Adrenal gland (tissue), 19 donors: ENCODE measurements at places on chromosomes 1 and 21.
A peak's percentile ranks its signal among the peaks of the same experiment; 100 is the strongest.

- DNase-seq, result no peak
These were observed 158.5 kb upstream of the FGGY start for GRCh38 chr1:59138402-59138801.

- peak; percentile 6 for DNase-seq
These were observed 21.3 kb downstream of the COL6A2 start for GRCh38 chr21:46119144-46119636.

GRCh38 chr21:42782723-42783242, 96.6 kb downstream of the WDR4 start:
- DNase-seq, result no peak

DNA sequence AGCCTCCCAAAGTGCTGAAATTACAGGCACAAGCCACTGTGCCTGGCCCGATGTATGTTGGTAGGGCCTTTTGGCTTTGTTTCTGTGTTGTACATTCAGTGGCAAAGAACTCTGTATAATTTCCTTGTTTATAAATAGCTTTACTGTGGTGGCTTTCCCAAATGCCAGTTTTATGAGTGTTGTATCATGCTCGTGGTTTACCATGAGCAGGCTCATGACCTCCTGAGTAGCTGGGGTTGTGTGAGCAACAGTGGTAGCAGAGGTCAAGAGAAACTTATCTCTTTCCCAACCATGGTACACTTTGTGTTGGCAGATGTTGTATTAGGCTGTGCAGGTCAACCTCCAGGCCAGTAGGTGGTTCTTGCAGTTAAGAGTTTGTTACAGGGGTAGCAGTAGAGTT, 420.4 kb upstream of the BEND5 start:
- no peak for DNase-seq

DNA sequence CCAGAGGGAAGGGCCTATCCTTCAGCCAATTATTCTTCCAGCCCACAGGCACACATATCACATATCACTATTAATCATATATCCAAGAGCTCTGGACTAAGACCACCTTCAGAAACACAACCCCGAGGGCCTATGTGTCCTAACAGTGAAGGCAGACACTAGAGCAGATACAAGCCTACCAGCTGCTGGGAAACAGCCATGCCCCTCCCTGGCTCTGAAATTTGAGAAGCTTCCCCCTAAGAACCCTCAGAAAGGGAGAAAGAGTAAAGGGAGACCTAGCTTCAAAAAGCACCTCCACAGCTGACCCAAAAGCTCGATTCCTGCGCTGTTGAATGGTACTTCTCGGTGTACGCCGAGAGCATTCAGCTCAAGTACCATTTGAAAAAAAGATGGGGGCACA, 17.4 kb downstream of the CNN3 start:
- DNase-seq, result no peak

DNA sequence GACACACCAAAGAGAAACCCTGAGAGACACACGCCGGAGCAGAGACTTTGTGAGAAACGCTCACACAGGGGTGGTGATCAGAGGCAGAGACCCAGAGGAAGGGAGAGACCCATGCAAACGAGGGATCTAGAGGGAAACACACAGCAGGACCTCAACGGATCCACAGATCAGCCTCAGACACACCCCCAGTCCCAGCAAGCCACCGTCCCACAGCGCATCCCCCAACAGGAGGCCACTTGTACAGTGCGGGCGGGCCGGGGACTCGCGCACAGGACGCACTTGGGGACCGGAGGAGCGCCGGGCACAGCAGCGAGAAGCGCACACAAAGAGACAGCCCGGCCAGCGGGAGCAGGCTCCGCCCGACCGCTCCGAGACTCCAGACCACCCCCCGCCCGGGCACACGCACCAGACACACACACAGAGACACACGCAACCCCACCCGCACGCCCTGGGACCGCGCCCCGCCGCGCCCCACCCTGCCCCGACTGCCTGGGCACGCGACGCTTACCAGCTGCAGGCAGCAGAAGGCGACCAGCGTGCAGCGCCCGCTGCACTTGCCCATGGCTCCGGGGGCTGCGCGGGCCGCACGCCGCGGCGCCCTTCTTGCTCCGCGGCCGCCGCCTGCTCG, 587 bp downstream of the NKAIN1 start:
- DNase-seq, result peak; percentile 62

- DNase-seq, result no peak
These were observed 28.3 kb downstream of the ELAPOR1 start for GRCh38 chr1:109142260-109142659.

- DNase-seq, result no peak
These were observed 502.8 kb downstream of the AJAP1 start for GRCh38 chr1:5157175-5157574.

GRCh38 chr1:21702780-21703179, 33.6 kb upstream of the RAP1GAP start:
- no peak for DNase-seq

DNA sequence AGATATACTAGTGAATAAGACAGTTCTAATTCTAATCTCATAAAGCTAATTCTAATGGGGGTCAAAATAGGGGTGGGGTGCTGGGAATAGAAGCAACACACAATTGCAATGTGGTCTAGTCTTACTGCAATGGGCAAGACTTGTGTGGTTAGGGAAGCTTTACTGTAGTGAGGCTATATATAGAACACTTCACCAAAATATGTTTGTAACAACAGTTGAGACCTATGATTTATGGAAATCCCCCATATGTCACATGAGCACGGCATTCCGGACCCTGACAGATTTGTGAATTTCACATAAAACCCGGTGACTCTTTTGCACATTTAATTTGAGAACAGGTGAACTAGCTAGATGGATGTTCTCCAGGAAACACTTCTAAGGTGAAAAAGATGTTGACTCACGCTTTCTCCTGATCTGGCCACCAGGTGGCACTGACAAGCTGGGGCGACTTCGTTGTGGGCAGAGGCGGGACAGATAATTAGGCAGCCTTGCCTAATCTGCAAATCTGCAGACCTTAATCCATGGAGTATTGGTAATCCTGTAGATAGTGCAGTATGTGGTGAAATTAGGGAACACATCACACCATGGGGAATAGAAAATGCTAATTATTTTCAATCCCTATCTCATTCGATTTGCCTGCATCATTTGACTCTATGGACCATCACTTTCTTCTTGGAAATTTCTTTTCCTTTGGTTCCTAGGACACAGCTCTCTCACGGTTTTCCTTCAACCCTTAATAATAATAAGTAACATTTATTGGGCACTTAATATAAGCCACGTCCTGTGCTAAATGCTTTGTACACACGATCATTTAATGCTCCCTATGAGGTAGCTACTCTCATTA, 37.7 kb downstream of the KIAA0040 start:
- peak; percentile 70 for DNase-seq

- DNase-seq, result no peak
These were observed 106.8 kb upstream of the USP24 start for GRCh38 chr1:55321942-55322341.

DNA sequence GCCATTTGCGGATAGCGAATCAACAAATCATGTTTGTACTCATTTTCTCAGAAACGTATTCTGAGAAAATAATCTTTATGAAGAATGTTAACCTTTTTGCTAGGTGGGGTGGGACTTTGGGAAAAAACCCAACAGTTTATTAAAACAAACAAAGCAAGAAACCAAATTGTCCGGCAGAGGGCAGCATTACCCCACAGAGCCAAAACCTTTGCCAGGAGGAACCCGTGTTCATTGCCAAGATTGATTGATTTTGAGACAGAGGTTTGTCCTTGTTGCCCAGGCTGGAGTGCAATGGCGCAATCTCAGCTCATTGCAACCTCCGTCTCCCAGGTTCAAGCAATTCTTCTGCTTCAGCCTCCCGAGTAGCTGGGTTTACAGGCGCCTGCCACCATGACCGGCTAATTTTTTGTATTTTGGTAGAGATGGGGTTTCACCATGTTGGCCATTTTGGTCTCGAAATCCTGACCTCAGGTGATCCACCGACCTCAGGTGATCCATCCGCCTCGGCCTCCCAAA, 70.8 kb upstream of the RHOU start:
- DNase-seq, result peak; percentile 83

DNA sequence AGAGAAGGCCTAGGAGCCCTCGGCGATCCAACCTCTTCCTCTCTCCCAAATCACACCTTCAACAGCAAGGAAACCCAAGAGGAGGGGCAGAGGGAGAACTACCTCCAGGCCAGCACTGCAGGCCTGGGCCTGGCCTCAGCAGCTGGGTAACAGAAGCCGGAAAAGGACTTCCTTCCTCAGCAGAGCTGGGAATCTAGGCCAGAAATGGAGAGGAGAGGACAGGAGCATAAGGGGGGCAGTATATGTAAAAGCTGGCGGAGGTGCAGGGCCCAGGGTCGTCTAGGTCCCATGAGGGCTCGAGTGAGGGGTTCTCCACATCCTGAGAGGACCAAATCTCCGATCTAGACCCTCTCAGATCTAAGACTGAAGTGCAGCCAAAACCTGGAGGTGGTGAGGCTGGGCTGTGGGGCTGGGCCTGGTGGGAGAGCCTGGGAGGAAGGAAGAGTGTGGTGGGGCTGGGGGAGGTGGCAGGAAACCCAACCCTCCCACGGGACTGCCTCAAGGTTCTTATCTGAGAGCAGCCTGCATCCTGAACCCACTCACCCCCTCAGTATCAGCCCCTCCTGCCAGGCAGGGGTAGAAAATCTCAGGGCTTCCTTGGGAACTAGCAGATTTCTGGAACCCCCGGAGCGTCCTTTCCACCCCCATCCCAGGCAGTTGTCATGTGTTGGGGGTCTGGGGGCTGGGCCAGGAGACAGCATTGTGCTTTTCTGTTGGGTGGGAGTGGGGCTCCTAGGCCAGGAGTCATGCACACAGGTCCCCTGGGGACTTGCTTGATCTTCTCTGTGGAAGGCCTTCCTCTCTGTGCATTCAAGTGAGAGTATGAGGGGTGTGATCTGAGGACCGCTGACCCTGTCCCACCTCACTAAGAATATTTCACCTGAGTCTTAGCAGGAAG, 33.0 kb downstream of the PIK3C2B start:
- no peak for DNase-seq

DNA sequence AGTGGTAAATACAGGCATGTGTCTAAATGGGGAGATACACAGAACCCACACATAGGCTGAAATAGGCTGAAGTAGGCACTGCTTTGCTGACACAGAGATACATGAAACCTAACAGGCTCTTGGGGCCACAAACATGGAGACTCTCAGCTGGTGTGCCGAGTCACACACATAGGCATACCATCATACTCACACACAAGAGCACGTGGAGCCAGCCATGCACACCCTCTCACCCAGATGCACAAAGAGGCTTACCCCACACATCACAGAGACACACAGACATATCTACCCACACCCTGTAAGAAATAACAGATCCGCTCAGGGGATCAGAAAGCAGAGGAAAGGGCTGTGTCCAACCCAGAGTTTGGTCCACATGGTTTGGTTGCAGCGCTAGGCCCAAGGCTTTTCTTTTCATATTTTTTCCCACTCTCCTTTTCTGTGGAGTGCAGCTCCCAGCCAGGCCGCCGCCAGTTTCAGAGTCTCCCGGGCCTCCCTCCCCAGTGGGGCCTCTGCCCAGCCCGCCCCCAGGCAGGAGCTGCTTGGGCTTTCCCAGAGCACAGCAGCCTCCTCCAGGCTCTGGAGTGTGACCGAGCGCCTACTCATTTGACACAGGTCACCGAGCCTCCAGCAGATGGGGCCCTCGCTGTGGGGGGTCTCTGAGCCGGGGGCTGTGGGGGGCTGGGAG, 3.9 kb upstream of the POU3F1 start:
- no peak for DNase-seq

DNA sequence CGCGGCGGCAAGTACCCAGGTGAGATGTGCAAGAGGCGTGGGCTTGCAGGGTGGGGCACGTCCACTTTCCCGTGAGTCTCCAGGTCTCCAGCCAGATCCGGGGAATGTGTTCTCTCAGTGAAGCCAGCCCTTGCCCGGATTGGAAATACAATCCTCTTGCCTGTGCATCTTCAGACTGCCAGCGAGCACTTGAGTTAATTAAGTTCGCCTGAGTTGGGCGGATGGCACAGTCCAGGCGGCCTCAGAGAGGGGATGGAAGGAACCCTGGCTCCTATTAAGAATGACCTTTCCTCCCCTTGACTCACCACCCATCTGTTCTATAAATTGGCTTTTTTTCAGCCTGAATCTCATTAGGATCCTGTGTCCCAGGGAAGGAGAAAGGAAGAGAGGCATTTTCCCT, 33.3 kb upstream of the CNTN2 start:
- DNase-seq, result no peak

GRCh38 chr1:110555807-110556470, 37.0 kb upstream of the KCNA10 start:
- DNase-seq, result peak; percentile 27

- no peak for DNase-seq
These were observed 64.0 kb upstream of the KCNK1 start for GRCh38 chr1:233549917-233550316.

DNA sequence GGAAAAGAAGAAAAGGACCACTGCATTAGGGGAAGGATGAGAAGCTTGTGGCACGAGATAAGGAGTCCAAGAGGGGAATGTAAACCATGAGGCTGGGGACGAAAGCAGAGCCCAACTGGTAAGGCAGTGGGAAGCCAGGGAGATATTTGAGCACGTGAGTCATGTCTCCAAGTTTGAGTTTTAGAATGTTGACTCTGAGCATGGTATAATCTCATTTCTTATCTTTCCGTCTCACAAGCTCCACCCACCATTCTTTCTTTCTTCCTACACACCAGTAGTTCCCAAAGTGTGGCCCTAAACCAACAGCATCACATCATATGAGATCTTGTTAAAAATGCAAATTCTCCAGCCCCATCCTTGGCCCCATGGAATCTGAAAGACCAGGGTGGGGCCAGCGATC, 145.3 kb downstream of the PLPP3 start:
- no peak for DNase-seq

- DNase-seq, result no peak
These were observed 22.0 kb downstream of the CC2D1B start for GRCh38 chr1:52343979-52344378.

DNA sequence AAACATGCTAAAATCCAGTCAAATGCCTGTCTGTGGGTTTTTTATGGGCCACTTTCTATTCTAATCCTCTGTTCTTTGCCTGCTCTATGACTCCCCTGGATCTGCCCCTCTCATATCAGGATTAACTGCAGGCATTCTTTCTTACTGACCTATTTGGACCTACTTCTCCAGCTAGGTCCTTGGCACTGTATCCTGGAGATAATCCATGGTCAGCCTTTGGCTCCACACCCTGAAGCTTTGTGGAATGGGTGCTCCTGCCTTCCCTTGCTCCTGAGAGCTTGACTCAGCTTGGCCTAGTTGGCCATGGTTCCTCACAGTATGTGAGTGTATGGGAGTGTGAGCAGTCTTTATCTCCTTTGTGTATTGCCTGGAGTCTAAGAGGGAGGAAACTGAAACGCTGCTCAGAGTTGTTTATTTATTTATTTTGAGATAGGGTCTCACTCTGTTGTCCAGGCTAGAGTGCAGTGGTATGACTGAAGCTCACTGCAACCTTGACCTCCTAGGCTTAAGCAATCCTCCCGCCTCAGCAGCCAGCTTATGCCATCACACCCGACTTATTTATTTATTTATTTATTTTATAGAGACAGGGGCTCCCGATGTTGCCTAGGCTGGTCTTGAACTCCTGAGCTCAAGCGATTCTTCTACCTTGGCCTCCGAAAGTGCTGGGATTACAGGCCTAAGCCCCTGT, 28.7 kb upstream of the CDC14A start:
- DNase-seq, result no peak
